ENCODE measurements at places on chromosomes 7 and 10.
A peak's percentile ranks its signal among the peaks of the same experiment; 100 is the strongest.

DNA sequence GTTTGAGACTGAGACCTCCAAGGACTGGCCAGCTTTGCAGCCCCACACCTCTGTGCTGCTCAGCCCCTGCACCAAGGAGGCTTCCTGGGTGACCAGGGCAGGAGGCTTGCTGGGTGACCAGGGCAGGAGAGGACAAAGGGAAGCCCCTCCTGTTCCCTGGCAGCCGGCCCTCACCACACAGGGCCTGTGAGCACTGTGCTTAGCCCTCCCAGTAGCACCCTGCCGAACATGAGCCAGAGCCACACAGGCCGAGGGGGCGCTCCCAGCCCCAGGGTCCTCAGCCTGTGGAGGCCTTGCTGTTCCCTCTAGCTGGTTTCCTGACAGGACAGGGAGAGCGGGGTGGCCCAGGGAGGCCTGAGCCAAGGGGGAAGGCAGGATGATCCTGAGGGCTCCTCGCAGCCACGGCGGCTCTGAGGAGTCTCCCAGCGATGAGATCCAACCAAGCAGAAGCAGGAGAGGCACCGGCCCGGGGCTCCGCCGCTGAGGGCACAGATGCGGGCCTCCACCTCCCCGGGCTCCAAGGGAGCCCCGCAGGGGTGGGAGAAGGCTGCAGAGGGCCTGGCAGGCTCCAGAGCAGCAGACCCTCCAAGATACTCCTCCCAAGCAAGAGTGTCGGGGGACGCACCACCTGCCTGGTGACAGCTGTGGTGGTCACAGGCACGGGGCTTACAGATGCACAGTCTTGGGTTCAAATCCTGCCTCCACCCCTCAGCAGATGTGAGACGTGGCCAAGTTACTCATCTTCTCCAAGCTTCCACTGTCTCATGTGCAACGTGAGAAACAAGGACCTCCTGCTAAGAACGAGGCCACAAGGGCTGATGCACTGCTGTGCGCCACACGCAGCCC, 22.5 kb downstream of the WDR86 start:
- no peak for DNase-seq

GRCh38 chr10:396535-397220, 261.4 kb downstream of the ZMYND11 start:
- DNase-seq = no peak

- no peak for DNase-seq
Observed at GRCh38 chr10:24791084-24791726, 67.5 kb upstream of the ARHGAP21 start.

DNA sequence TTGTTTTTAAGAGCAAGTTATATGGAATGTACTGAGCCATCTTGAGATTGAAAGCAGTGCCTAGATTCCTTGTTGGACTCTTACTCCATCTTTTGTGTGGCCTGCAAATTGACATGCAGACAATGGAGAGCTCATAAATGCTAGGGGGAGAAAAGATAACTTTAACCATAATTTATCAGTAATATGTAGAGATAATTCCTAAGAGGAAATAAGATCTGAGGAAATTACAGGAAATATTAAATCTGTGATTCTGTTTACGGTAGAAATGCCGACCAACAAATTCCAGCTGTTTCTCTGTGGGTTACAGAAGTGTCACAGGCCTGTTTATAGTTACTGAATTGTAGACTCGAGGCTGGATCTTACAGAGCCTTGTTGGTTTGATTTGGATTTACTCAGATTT, 348.0 kb downstream of the SUGCT start:
- no peak for DNase-seq

- DNase-seq = no peak
Observed at GRCh38 chr7:44293561-44294324, 31.7 kb downstream of the CAMK2B start.

DNA sequence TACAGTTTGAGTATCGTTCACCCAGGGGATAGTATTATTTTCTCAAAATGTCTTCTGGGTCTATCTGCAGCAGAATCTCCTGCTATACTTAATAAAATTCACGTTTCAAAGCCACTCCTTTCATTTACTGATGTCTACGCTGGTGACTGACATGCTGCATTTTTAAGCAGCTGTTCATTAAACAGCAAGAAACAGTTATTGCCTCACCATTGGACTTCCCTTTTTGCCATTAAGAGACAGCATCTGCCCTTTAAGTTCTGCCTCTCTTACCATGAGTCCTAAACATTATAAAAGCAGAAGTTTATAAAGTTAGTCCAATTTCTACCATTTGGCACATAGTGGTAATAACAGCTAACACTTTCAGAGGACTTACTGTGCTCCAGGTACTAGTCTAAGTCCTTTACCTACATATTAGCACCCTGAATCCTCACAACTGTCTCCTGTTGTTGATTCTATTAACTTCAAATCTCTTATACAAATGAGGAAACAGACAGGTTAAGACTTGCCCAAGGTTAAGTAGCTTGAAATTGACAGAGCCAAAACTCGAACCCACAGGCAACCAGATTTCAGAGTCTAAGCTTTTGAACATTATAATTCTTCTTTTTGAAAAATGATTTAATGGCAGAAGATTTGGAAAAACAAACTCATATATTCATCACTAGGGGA, 169.5 kb downstream of the SNX13 start:
- no peak for DNase-seq

DNA sequence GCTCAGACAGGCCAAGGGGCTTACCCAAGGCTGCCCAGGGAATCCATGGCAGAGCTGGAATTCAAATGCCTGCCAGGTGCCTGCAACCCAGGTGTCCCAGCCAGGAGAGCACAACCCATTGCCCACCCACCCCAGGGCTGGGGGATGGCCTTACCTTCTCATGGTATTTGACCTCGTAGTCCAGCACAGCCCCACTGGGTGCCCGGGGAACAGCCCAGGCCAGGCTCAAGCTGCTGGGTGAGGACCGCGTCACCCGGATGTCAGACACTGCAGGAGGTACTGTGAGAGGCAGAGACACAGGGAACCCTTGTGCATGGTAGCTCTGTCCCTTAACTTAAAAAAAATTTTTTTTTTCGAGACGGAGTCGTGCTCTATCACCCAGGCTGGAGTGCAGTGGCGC, 9.0 kb downstream of the EPHB4 start:
- no peak for DNase-seq

GRCh38 chr7:139906879-139907278, 77.8 kb downstream of the TBXAS1 start:
- no peak for DNase-seq

DNA sequence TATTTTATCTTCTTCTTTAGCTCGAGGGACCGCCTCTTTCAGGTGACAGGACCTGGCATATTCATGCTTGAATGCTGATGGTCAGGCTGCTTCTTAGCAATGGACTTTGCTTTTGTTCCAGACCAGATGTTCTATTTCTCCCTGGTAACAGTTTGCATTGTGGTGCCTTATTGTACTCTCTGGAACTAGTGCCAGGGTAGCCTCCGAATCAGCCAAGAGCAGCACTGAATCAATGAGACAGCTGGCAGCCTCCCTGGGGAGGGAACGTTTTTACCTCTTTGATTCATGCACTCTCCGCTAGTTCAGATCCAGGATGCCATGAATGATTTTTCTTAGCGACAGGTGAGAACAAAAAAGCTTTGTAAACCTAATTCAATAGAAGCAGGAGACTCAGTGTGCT, 54.1 kb upstream of the NXPH1 start:
- DNase-seq = no peak

DNA sequence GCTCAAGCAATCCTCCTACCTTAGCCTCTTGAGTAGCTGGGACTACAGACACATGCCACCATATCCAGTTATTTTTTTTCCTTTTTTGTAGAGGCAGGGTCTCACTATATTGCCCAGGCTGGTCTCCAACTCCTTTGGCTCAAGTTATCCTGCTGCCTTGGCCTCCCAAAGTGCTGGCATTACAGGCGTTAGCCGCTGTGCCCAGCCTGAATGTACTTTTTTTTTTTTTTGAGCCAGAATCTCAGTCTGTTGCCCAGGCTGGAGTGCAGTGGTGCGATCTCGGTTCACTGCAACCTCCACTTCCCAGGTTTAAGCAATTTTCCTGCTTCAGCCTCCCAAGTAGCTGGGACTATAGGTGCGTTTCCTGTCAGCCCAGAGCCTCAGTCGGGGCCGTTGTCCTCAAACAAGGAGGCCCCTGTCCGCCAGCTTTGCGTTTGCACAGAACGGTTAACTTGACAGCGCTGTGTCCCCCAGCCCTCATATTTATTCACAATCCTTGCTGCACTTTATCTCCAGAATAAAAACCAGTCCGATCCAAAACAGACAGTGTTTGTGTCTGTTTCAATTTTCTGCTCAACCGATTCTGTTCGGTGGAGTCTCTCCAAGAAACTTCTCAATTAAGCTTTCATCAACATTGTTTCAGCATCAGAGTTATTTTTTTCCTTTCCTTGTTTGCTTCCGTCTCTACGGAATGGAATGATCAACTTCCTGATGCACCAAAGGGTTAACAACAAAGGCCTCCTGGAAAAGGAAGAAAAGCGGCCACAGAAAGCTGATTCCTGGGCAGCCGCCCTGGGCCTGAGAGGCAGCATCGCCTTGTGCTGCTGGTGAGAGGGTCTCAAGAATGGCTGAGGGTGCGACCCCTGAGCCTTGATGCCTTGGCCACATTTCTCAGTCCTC, 64.5 kb downstream of the PDIA4 start:
- no peak for DNase-seq

DNA sequence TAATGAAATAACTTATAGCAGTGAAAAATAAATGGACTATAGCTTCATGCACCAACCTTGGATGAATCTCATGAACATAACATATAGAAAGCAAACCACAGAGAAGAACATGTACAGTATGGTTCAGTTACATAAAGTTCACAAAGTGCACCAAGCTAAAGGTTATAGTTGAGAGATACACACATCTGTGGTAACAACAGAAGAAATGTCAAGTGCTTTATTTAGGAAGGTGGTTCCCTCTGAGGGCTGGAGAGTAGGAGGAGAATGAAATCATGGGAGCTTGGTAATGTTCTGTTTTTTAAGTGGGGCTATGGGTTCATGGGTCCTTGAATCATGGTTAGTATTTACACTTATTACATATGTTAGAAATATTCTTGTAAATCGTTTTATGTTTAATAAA, 323.3 kb downstream of the PHTF2 start:
- no peak for DNase-seq

DNA sequence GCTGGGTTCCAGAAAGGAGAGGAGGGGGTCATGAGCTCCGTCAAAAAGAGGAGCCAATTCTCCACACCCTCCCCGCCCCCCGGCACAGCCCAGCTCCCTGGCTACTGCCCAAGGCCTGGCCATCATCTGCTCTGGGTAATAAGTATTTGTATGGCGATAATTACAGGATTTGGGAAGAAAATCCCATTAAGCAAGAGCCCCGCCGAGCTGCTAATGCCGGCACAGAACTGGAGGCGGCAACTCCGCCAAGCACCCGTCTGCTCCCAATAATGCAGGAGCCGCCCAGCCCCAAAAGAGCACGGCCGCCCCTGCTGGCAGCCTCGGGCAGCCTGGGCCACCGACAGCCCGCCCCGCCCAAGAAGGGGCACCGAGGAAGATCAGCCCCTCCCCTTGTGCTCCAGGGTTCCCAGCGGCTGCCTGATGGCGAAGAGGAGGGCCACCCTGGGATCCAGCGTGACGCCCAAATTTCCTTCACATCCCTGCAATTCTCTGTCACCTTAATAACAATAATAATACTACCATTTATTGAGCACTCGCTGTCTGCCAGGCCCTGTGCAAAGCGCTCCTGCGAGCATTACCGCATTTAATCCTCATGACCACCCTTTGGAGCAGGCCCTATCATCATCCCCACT, 5.9 kb downstream of the SLIT1 start:
- DNase-seq = no peak

GRCh38 chr10:34821587-34822585, 6.8 kb upstream of the PARD3 start:
- DNase-seq = no peak

GRCh38 chr10:49647554-49647953, 31.9 kb upstream of the C10orf53 start:
- no peak for DNase-seq

DNA sequence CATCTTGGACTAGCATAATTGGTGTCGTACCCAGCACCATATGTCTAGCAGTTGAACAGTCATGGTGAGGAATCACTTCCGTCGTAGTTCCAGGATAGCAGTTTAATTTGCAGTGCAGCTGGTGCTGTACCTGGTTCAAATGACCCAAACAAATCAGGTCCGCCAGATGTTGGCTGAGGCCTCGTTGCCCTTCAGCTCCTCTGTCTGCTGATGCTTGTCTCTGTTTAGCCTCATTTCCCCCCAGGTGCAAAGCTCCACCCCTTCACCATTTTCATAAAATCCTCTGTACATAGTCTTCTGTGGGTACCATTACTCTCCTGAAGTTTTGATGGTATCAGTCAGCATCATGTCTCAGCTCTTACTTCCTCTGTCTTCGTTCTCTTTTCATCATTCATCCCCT, 35.1 kb downstream of the UMAD1 start:
- DNase-seq = no peak

- DNase-seq = no peak
Observed at GRCh38 chr7:122225874-122226273, 78.7 kb downstream of the FEZF1 start.

DNA sequence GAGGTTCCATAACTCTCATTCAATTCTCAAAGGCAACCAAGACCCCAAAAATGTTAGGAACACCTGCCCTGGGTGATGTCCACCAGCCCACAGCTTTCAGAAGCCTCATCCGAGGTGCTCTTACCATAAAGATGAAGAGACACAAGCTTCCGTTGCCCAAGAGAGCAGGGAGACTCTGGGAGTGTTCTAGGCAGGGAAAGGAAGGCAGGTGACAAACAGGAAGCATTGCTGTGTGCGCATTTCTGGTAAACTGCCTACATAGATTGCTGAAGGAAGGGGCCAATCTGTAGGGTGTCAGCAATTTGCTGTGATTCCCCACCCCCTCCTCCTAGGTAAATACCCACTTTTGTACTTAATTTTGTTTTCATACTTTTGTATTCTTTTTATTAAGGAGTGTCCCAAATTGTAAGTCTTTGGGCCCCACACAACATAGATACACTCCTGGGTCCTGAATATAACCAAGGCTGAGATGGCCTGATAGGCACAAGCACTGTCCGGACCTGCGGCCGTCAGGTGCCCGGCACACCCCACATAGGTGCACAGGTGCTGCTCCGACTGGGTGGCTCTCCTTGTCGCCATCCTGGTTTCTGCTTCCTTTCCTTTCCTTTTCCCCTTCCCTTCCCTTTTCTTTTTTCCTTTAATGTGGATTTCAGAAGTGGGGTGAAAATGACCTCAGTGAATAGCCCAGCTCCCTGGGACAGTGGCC, 51.4 kb upstream of the SMNDC1 start:
- no peak for DNase-seq

GRCh38 chr10:62177111-62177510, 91.5 kb downstream of the RTKN2 start:
- no peak for DNase-seq

DNA sequence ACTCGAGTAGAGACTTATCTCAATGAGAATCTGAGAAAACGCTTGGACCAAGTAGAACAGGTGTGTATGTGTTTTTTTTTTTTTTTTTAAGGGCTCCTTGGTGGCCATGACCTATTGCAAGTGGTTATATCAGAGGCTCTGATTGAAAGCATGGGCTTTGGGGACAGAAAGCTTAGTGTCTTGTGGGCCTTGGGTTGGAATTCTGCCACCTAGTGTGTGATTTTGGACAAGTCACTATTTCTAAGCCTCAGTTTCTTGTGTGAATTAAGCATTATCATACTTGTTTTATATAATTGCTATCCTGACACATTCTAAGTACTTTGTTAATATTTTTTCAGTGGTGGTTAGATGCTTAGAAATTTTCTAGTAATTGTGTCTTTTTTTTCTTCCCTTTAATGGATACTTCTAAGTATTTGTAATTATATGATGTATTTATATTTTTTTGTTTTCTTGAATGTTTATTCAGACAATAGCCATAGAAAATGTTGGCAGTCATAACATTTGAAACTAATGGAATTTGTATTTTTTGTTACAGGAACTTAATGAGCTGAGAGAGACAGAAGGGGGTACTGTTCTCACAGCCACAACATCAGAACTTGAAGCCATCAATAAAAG, 33.1 kb downstream of the SMC3 start:
- DNase-seq = peak; percentile 69

GRCh38 chr7:27189295-27189996, 4.4 kb upstream of the HOXA11 start:
- DNase-seq = peak; percentile 83

Measured in LoVo (cell line).